ENCODE measurements at places on chromosomes 6 and 20.

DNA sequence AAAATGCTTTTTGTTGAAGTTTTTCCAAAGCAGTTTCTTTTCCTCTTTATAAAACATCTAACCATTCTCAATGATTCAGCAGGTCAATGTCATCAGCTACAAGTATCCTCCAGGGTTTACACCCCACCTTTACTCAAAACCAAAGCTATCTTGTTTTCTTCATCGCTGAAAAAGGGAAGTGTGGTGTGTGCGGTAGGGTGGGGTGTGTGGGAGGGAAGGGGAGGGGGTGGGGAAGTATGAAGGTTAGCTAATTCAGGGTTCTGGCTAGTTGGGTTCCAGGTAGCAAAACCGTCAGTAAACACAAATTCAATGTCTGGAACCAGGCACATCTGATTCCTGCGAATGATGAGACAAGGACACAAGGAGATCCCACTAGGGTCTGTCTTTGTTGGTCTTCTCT, 189.6 kb downstream of the GJA10 start:
- no peak for DNase-seq

DNA sequence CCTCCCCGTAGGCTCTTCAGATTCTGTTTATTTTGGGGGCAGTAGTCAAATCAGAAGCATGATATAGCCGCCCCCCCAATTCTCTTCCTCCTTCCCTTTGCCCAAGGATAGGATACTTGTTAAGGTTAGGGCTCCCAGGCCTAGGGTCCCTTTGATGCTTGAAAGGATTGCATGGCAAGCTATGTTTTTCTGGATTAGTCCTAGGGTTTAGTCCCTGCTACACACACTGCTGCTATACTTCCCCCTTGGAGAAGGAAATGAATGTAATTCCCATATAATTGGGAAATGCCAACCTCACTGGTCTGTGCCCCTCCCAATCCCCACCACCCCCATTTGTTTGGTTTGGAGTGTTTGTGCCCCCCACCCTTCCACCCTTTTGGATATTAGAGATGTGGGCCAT, 62.8 kb downstream of the ZFAND3 start:
- no peak for DNase-seq

DNA sequence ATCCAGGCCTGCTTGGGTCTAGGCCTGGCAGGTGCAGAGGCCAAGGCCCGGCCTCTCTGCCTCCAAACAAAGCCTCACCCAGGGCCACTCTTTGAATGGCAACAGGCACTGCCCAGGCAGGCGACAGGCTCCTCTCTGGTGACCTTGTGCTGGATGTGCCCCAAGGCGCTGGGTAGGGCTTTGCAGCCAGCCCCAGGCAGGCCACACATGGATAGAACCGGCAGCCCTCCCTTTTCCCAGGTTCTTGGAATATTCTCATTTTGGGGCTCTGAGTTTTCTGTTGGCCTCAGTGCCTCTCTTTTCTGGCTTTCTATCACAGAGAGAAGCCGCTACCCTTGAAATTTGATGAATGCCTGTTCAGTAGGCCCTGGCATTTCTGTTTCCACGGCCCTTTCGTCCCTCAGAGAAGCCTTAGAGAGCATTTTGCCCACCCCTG, 18.9 kb downstream of the PKIG start:
- no peak for DNase-seq

DNA sequence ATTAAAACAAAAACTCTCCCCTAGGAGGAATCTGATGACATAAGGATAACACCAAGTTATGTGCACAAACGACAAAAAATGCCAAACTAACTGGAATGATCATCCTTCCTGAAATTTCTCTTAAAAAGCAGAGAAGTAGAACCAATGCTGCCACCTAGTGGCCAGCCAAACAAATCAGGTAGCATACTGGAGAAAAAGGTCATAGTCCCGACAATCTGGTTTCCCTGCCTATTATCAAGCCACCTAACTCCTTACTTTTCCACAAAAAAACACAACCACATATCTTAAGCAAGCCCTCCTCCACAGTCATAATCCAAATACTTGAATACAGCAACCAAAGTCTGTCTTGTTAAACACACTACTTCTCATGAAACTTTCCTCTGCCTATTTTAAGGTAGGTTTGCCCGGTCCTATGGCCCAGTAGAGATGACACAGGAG, 5.3 kb downstream of the OARD1 start:
- peak; percentile 78 for DNase-seq

GRCh38 chr6:85126485-85127167, 323.3 kb upstream of the NT5E start:
- DNase-seq = peak; percentile 77

DNA sequence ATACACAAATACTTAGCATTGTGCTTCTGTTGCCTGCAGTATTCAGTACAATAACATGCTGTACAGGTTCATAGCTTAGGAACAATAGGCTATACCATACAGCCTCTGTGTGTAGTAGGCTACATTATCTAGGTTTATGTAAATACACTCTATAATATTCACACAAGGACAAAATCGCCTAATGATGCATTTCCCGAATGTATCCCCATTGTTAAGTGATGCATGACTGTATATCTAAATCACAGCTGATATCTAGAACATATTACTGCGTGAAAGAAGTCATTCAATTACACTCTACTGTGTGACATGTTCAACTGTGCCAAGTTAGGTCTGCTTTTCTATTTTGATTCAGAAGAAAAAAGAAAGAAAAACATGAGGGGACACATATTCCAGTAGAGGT, 633.5 kb downstream of the RFPL4B start:
- DNase-seq = no peak

- DNase-seq = no peak
Observed at GRCh38 chr6:22921828-22922227, 352.5 kb downstream of the HDGFL1 start.

- DNase-seq = no peak
Observed at GRCh38 chr6:33950472-33950881, 146.7 kb upstream of the MLN start.

GRCh38 chr6:134850721-134851305, 99.1 kb downstream of the ALDH8A1 start:
- no peak for DNase-seq

GRCh38 chr6:129697788-129698187, 12.2 kb downstream of the ARHGAP18 start:
- no peak for DNase-seq

- no peak for DNase-seq
Observed at GRCh38 chr6:160069050-160069454, 52.6 kb upstream of the SLC22A1 start.

GRCh38 chr6:94130478-94130877, 711.1 kb upstream of the EPHA7 start:
- DNase-seq = no peak

- peak; percentile 16 for DNase-seq
Observed at GRCh38 chr6:131382631-131383030, 190.4 kb upstream of the ARG1 start.

DNA sequence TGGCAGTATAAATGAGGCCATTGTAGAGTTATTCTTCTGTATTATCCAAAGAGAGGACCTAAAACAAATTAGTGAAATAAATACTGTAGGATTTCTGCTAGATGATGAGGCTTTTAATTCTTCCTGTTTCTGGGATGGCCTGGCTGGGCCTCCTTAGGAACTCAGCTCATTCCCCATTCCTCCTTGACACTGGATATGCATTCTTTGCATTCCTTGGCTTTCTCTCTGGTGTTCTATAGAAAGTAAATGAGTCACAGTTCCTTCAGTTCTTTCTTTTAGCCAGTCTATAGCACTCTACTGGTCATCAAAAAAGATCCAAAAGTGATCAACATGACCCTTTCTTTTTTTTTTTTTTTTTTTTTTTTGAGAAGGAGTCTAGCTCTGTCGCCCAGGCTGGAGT, 8.6 kb downstream of the OR10C1 start:
- no peak for DNase-seq

GRCh38 chr6:44549516-44549915, 162.0 kb downstream of the CDC5L start:
- DNase-seq = no peak

GRCh38 chr20:12170406-12170805, 252.7 kb downstream of the BTBD3 start:
- DNase-seq = no peak

DNA sequence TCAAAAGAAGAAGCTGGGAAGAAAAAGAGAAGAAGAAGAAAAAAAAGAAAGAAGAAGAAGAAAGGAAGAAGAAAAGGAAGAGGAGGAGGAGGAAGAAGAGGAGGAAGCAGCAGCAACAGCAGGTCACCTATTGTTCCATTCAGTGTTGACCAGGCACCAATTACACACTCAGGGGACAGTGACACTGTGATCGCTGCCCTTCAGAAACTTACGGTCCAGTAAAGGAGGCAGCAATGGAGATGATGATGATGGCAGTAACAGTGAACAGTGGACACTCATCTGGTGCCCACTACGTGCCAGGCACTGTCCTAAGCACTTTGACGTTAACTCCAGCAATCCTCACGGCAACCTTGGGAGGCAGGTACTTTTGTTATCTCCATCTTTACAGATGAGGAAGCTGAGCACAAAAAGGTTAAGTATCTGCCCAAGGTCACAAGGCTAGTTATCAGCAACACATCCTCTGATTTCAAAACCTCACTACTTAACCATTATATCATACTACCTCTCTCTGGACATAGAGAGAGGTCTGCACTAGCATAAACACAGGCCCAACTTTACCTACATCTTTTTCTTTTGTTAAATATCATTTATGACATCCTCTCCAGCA, 83.2 kb downstream of the SLC22A23 start:
- DNase-seq = no peak

DNA sequence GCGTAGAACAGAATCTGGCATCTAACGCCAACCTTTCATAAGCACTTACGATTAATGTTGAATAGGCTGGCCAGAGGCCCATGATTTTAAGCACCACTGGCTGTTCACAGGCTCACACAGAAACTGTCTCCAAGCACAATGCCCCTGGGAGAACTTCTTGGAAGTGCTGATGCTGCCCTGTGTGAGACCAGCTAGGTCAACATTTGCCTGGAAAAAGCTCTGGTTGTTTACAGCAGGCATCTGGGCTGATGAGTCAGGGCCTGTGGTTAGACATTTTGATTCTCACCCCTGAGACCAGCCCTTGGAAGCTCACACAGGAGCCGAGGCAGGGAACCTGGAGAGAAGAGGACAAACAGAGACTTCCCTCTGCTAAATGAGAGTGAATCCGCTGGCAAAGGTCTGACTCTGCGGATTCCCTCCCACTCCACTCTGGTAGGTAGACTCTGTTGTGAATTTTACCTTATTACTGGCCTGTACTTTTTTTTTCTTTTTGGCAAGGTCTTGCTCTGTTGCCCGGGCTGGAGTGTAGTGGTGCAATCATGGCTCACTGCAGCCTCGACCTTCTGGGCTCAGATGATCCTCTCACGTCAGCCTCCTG, 6.8 kb upstream of the SULF2 start:
- DNase-seq = no peak

DNA sequence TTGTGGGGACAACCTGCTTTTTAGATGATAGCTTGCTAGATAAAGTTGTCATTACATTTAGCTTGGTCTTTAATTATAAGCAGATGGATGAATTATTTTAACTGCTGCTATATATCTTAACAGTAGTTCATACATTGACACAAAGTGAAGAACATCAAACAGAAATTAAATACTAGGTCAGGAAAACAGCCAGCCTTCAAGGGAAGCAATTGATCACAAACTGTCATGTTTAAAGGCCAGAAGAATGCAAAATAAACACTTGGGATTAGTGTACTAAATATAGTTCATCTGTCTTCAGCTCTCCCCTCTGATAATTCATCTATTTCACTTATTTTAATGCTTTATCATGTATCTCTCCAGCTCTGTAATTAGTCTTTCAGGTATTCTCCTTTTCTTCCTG, 225.1 kb upstream of the FERMT1 start:
- DNase-seq = no peak

- no peak for DNase-seq
Observed at GRCh38 chr6:26489996-26490964, 9.8 kb upstream of the BTN1A1 start.

DNA sequence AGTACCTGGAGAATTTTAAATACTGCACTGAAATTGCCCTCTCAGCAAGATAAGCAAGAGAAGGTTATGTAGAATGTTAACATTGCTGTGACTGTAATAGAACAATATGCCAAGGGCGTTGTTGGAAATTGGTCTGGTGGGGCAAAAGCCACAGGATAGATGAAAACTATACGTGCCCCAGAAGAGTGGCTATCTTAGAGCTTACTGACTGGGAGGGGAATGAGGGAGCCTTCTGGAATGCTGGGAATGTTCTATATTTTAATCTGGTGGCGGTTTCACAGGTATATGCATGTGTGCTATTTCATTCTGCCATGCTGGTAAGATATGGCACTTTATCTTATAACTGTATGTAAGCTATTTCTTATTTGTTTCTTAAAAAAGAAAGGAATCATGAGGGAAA, 35.2 kb upstream of the YWHAB start:
- no peak for DNase-seq

GRCh38 chr20:53658322-53658721, 64.7 kb upstream of the ZNF217 start:
- DNase-seq = no peak

GRCh38 chr6:18893540-18894269, 506.6 kb downstream of the RNF144B start:
- no peak for DNase-seq

DNA sequence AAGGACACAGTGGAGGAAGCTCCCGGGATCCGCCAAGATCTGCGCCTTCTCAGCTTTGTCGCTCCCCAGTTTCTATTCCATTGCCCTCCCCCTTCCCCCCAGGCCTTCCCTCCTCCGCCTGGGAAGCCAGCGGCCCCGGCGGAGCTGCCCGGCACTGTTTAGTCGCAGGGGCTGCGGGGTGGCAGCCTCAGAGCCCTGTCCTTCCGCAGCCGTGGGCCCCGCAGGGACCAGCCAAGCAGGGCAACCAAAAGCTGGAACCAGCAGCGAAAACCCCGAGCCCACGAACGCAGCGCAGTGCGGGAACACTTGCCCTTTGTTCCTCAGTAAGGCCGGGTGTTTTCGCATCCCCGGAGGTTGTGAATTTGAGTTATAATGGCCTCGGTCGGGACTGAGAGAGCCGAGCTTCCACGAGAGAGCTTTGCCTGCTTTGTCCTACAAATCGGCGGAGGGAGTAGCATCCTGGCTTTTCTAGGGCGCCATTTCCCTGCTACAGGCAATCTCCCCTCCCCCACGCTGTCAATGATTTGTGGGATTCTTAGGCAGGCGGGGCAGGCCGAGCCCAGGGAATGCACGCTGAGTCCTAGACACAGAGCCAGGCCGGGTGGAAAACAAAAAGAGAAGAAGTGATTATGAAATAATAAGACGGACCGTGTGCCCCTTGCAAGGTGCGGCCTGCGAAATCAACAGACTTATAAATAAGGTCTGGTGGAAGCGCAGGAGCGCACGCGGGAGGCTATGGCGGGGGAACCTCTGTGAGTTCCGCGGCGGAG, 4.0 kb upstream of the TUBB2B start:
- peak; percentile 85 for DNase-seq

GRCh38 chr6:35167505-35167904, 26.4 kb upstream of the TCP11 start:
- no peak for DNase-seq

- DNase-seq = no peak
Observed at GRCh38 chr6:109034526-109034925, 60.1 kb downstream of the SESN1 start.

GRCh38 chr6:6616656-6617055, 28.1 kb downstream of the LY86 start:
- DNase-seq = no peak

- no peak for DNase-seq
Observed at GRCh38 chr20:62723351-62723750, 14.7 kb downstream of the NTSR1 start.

- DNase-seq = no peak
Observed at GRCh38 chr6:170553534-170554012, 466 bp upstream of the PSMB1 start.
